ENCODE measurements at places on chromosomes 6 and 20.

DNA sequence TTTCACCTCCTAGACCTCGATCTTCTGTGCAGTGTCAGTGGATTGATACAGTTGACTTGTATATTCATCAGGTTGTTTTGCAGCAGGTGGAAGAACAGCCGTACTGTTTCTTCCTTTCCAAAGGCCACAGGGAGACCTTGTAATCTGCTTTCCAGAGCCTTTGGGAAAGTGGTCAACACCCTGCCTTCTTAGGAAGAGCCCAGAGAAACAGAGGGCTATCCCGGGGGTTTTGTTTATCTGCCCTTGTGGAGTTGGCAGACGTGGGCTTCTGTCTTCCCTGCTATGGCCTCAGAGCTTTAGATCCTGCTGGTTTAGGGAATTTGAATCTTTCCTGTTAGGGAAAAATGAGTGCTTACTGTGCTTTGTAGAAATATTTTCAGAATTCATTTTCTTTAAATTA lies 19.6 kb downstream of the STX16 start:
- no peak for DNase-seq

DNA sequence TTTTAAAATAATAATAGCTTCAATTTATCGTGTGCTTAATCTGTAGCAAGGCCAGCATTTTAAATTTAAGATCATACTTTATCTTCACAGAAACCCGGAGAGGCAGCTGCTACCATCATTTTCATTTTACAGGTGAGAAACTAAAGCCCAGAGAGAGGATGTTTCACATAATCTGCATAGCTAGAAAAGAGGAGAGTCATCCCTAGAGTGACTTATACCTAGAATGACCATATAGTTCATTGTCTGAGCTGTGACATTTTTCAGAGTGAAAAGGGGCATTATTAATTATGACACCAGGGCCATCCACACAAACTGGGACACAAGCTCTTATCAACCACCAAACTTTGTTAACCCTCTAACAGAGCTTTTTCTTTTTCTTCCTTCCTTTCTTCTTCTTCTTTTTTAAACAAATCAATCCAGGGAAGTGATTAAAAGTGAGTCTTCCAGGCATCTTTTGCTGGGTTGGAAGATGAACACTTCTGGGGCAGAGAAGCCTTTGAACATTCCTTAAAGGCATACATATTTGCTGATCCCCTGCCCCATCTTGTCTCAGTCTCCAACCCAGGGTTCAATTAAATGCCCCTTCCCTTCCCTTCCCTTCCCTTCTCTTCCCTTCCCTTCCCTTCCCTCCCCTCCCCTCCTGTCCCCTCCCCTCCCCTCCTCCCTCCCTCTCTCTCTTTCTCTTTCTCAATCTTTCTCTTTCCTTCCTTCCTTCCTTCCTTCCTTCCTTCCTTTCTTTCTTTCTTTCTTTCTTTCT lies 272.5 kb upstream of the JAG1 start:
- DNase-seq, result no peak

GRCh38 chr6:111565326-111566221 lies 40.1 kb downstream of the TRAF3IP2 start:
- peak; percentile 78 for DNase-seq

DNA sequence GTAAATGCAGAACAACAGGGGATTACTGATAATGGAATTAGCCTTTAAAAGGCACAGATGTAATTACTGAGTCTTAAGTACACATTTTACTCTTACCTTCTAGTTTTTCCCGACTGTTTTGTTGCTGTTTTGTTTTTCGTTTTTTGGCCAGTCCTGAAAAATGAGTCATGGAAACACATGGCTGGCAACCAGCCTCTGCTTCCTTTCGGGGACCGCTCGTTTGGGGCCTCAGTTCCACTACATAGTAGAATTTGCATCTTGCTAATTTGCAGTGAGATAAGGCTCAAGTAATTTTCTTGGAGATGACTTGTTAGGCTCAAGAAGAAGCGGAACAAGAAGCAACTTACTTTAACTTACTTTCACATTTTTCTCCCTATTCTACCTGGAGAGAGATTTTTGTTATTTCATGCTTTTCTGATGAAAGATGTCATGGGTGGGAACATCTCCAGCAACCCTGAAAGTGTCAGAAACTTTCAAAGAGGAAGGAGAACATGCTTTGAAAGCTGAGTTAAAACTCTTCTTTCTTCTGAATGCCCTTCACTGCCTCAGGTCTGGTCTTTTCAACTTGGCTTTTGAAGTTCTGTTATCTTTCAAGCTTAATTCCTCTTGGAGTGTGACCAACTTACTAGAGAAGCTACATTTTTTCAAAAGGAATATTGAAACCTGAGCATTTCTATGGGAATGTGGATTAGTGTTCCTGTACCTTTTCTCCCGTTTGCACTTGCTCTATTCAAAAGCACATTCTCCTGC lies 71.5 kb upstream of the HDAC2 start:
- DNase-seq, result no peak

GRCh38 chr6:90003941-90004340 lies 109.7 kb downstream of the GJA10 start:
- no peak for DNase-seq
